Stimulated activated CD8-positive, alpha-beta memory T cell treated with anti-CD3 and anti-CD28 coated beads, Interleukin-12 subunit alpha, Interleukin-12 subunit beta, amount 100 ng/mL, for 1 hour (primary cell): ENCODE measurements at places on chromosomes 13 and 19.

- DNase-seq = no peak
Observed at GRCh38 chr19:34975056-34975455, 11.0 kb upstream of the ZNF792 start.

GRCh38 chr13:78884571-78884970, 225.6 kb upstream of the OBI1 start:
- no peak for DNase-seq

DNA sequence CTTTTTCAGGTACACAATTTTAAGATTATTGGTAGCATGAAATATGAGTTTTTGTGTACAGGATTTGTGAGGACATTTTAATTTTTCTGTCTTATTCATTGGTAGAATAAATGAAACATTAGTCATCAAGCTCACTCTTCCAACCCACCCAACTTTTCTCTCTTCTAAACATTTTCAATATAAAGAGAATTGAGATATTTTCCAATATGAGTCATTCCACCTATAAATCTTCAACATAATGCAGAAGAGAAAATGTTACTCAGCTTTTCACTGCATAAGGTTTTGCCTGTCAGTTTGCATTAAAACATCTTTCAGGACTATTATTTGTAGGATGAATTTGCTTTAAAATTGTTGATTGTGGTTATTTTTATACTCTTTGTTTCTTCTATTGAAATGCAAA, 330.7 kb downstream of the PCDH20 start:
- DNase-seq = no peak

DNA sequence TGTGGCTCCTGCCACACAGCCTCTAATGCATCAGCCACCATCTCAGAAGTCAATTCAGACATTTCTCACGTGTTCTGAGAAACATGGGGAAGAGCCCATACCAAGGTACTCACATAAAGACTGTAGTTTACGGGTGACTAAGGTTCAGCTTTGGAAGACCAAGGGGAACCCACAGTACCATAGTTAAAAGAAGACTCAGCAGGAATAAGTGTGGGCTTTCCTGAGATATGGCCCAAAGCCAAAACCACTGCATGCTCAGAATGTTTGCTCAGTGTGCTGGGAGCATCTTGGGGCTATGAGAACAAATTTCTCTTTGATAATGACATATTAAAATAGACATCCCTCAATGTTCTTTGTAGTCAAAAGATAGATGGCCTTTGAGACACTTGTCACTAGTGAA, 283.8 kb downstream of the DCT start:
- DNase-seq = no peak

DNA sequence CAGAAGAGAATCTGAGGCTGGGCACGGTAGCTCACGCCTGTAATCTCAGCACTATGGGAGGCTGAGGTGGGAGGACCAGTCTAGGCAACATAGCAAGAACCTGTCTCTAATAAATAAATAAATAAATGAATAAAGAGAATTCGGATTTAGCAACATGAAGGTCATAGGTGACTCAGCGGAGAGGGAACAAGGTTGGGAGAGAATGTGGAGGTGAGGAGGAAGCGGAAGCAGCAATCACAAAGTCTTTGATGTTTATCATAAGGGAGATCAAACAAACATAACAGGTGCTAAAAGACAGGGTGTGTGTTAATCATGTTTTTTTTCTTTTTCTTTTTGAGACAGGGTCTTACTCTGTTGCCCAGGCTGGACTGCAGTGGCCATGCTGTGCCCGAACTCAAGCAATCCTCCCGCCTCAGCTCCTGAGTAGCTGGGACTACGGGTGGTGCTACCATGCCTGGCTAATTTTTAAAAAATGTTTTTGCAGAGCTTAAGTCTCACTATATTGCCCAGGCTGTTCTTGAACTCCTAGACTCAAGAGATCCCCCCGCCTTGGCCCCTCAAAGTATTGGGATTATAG, 16.3 kb downstream of the PBX4 start:
- DNase-seq = no peak

- no peak for DNase-seq
Observed at GRCh38 chr13:98526182-98526512, 50.8 kb downstream of the STK24 start.

DNA sequence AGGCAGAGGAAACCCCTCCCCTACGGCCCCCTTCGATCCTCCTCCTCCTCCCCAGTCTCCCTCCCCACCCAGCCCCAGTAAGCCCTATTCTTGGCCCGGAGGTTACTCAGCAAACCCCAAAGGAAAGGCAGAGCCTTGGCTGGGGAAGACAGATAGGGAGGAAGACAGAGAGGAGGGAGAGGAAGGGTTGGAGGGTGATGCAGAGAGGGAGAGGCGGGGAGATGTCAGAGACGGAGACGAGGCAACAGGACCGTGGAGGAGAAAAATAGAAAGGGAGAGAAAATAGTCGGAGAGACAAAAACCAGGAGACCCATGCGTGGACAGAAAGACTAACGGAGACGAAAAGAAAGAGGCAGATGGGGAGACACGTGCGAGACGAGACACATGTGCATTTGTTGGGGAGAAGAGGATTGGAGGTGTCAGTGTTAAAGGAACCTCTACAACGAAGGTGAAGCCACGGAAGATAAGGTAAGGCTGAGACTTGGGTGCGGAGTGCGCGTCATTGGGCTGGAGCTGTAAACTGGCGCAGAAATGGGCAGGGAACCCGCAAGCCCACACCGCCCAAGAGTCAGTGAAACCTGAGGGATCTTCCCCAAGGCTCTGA, 2.9 kb downstream of the TGFB1 start:
- no peak for DNase-seq

DNA sequence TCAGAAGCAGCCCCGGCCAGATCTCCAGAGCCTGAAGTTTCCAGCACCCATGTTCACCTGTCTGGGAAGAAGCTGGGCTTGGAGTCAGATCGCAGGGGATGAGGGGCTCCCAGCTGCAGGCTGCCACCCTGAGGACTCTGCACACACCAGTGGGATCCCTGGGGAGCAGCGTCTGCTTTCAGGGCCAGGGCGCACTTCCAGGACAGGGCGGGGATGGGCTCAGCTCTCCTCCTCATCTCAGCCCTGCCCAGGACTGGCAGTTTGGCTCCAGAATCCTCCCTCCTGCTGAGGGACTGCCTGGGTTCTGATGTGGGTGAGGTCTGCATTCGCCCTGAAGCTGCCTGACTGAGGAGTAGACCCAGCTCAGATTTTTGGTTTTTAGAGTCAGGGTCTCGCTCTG, 3.5 kb downstream of the SLC7A9 start:
- no peak for DNase-seq

- DNase-seq = no peak
Observed at GRCh38 chr13:83086948-83087347, 795.3 kb downstream of the SLITRK1 start.

- DNase-seq = no peak
Observed at GRCh38 chr19:18274219-18274780, at the start of gene IQCN. TSS of gene IQCN (minus strand) at chr19:18274452. CDS start at chr19:18269478, 4,974 bp downstream.

GRCh38 chr13:30353060-30353459, 45.7 kb upstream of the KATNAL1 start:
- no peak for DNase-seq

DNA sequence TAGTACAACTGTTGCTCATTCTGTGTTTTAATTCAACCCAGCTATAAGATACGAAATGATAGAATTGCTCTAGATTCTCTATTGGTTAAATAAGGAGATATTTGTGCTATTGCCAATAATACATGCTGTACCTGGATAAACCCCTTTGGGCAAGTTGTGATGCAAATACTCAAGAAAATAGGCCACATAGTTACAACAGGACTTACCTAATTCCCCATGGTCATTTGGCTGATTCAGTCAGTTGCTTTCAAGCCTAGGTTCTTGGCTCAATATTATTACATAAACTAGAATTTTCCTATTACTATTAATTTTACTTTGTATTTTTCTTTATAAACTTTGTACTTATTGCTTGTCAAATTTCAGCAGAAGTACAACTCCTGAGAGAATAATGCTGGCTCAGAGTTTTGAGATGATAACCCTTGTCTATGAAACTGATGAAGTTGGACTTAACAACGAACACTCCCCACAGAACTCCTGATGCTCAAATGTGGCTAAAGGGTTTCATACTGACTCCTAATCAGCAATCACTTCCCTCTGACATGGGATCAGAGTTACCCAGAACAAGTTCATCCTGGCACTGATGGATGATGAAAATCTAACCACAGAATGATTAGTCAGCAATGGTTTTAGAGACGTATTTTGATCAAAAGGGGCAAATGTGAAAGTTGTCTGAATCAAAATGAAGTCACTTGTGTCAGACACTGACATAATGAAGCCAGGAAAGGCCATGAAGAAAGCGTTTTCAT, 221.1 kb downstream of the ITGBL1 start:
- DNase-seq = no peak
